ENCODE measurements at places on chromosomes 11 and 22.
A peak's percentile ranks its signal among the peaks of the same experiment; 100 is the strongest.

DNA sequence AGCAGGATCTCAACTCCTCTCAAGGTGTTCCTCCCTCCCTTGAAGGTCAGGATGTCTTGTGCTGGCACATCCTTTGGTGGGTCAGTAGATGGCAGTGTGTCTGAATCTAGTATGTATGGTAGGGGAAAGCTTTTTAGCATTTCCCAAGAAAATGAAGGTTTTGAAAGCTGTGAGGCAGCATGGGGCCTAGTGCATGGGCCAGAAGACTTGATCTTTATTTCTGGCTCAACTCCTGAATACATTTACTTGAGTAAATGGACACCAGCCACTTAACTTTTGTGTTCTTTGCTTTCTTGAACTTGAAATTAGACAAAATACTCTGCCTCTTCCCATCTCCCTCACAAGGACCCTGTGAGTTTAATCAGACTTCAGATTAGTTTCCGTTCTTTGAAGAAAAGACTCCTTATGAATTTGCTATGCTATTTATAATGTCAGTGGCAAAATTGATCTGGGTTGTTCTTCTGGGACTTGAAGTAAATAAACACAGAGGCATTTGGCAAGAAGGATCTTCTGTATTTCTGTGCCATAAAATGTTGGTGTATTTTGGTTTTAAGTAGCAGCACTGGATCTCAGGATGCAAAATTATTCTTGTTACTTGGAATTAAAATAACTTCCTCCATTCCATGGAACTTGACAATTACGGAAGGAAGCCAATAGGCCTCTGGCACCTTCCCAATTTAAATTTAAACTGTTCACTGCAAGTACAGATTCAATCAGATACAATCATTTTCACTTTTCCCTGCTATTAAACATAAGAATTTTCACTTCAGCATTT, 288.8 kb downstream of the CASP12 start:
- no peaks in the 10 kb centered on the region for H3K36me3 ChIP-seq
- H3K27ac ChIP-seq = no peak overlapping the region
- DNase-seq = peak; percentile 15
- no peaks in the 10 kb centered on the region for H3K4me1 ChIP-seq
- H3K27me3 ChIP-seq = no peaks in the 10 kb centered on the region

GRCh38 chr11:36724742-36725385, 126.8 kb upstream of the RAG2 start:
- no peaks in the 10 kb centered on the region for H3K36me3 ChIP-seq
- no peaks in the 10 kb centered on the region for H3K27me3 ChIP-seq
- no peak overlapping the region for H3K4me3 ChIP-seq
- H3K27ac ChIP-seq = no peak overlapping the region

DNA sequence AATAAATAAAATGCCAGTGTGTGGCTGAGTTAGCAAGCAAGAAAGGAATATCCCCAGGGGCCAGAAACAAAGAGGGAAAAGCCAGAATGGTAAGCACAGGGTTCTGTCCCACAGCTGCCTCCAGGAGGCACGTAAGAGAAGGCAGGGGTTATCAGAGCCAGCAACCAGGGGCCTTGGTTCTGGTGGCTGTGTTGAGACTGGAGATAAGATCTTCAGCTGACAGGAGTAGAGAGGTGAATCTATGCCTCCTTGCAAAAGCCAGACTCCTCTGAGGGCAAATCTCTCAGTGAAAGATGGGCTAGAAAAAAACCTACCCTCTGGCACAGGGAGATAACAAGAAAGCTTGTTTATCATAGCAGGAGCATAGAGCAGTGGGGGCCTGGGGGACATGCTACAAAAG, 29.8 kb upstream of the NFAM1 start:
- no peaks in the 10 kb centered on the region for H3K36me3 ChIP-seq
- no peak overlapping the region for H3K4me3 ChIP-seq
- H3K4me1 ChIP-seq = peaks cover 6% of the 10 kb centered on the region
- peaks cover 3% of the 10 kb centered on the region for H3K27me3 ChIP-seq

- H3K27me3 ChIP-seq = no peaks in the 10 kb centered on the region
- no peaks in the 10 kb centered on the region for H3K4me1 ChIP-seq
- H3K36me3 ChIP-seq = peaks cover 8% of the 10 kb centered on the region
- no peak for DNase-seq
- H3K4me3 ChIP-seq = no peak overlapping the region
These were observed 56.5 kb upstream of the APOA1 start for GRCh38 chr11:116893906-116894305.

- H3K27me3 ChIP-seq = peaks cover 29% of the 10 kb centered on the region
- H3K4me3 ChIP-seq = peak overlapping the region; percentile 98
- DNase-seq = peak; percentile 33
- H3K27ac ChIP-seq = peak overlapping the region; percentile 68
- H3K4me1 ChIP-seq = no peaks in the 10 kb centered on the region
These were observed 776 bp downstream of the NLRX1 start for GRCh38 chr11:119169282-119169719.

GRCh38 chr11:23192256-23192655, 332.0 kb upstream of the CCDC179 start:
- no peaks in the 10 kb centered on the region for H3K36me3 ChIP-seq
- DNase-seq = no peak

Data from neuronal stem cell (in vitro differentiated cells).